Activated gamma-delta T cell (primary cell): ENCODE measurements at places on chromosomes 12 and 14.

DNA sequence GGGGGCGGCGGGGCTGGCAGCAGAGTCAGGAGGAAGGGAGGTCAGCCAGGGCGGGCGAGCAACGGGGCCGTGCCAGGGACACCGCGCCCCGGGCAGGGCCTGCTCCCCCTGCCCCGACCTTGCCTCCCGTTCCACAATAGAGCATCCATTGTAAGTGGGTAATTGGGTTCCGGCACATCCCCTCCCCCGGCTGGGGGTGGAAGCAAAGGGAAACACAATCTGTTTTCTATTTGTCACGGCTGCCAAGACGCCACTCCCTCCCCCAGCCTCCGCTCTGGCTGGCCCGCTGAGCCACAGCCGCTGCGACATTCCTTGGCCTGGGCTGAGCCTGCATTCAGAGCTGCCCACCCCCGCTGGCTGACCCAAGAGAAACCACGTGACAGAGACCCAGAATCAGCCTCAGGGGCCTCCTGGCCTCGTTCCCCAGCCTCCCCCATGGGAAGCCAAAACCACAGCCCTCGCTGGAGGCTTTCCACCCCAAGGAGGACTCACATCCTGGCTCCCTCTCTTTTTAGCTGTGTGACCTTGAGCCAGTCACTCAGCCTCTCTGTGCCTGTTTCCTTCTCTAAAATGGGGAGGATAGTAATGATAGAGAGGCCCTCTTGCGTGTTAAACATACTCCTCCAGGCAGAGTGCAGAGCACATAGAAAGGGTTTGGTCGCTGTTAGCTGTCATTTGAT lies 117.6 kb downstream of the SCARB1 start:
- DNase-seq = no peak

- DNase-seq = no peak
Observed at GRCh38 chr14:100612986-100613385, 25.8 kb upstream of the BEGAIN start.

- no peak for DNase-seq
Observed at GRCh38 chr12:77845831-77846230, 15.1 kb downstream of the NAV3 start.

DNA sequence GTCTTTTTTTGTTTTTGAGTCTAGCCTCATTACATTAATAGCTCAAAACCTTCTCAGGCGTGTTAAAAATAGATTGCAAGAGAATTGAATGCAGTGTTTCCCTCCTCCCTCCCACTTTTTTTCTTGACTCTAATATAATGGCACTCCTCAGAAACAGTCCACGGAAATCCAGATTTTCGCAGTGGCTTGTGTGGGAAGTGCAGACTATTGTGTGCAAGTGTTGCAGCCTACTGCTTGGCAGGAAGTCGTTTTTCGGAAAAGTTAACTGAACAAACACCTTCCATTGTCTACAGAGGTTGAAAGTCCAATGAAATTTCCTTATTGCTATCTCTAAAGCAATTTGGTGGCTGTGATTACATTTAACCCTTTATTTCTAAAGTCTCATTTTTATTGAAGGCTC lies 147.9 kb upstream of the E2F7 start:
- no peak for DNase-seq

GRCh38 chr14:92590176-92590575 lies 76.6 kb downstream of the RIN3 start:
- no peak for DNase-seq

GRCh38 chr12:91967590-91967989 lies 178.1 kb downstream of the BTG1 start:
- DNase-seq = no peak

DNA sequence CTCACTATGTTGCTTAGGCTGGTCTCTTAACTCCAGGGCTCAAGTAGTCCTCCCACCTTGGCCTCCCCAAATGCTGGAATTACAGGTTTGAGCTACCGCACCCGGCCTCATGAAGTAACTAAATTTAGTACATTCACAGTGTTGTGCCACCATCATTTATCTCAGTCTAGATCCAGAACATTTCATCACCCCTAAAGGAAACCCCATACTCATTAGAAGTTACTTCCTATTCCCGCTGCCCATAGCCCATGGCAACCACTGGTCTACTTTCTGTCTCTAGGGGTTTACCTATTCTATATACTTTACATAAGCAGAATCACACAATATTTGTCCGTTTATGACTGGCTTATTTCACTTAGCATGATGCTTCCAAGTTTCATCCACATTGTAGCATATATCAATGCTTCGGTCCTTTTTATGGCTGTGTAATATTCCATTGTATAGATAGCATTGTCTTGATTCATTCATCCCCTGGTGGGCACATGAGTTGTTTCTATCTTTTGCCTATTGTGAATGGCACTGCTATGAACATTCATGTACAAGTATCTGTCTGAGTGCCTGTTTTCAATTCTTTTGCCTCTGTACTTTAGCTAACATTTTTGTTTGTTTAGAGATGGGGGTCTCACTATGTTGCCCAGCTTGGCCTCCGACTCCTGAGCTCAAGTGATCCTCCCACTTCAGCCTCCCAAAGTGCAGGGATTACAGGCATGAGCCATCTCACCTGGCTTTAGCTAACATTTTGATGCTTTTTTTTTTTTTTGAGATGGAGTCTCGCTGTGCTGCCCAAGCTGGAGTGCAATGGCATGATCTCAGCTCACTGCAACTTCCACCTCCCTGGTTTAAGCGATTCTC lies 10.2 kb upstream of the SH2B3 start:
- no peak for DNase-seq

DNA sequence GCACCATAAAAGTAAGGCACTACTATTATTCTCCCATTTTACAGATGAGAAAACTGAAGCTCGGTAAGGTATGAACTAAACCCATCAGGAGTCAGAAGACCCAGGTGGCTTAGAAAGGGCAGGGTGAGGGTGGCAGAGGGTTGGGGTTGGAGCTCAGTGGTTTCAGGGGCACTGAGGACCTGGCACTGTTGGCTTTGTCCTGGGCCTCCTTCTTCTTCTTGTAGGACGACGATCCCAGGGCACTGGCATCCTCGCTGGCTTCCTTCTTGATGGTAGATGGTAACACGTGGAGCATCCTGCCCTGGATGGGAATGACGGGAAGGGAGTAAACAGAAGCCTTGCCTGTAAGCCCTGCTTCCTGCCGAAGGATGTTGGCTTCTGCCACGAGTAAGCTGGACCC lies 19.9 kb downstream of the RBM19 start:
- no peak for DNase-seq

DNA sequence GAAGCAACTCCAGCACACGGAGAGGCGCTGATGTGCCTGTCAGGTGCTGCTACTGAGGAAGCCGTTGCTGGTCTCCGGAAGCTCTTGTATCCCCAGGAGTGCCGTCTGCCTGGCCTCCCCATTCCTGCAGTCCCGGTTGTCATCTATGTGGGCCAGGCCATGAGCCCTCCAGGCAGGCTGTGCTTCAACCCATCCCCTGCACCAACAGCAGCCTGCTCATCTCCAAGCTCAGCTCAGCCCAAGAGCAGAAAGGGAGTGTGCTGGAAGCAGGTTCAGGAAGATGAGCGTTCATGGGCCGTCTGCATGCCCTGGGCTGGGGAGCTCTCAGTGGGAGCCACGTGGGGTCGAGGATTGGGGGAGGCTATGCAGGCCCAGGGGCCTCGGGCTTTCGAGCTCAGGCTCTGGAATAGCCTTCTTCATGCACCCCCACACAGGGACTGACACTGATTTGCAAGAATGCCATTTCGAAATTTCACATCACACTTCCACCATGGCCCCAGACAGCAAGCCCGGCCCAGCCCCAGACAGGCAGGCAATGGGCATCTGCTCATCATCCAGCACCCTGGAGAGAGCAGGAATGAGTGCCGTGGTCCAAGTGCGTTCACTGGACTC lies 164.5 kb downstream of the KIF26A start:
- no peak for DNase-seq

- DNase-seq = no peak
Observed at GRCh38 chr12:51126297-51126696, 42.9 kb upstream of the CSRNP2 start.

GRCh38 chr14:54483073-54483745 lies 5.6 kb downstream of the GMFB start:
- no peak for DNase-seq

- no peak for DNase-seq
Observed at GRCh38 chr14:23643533-23644194, 7.5 kb downstream of the DHRS2 start.

GRCh38 chr12:113422886-113423669 lies 898 bp downstream of the SDSL start:
- no peak for DNase-seq

DNA sequence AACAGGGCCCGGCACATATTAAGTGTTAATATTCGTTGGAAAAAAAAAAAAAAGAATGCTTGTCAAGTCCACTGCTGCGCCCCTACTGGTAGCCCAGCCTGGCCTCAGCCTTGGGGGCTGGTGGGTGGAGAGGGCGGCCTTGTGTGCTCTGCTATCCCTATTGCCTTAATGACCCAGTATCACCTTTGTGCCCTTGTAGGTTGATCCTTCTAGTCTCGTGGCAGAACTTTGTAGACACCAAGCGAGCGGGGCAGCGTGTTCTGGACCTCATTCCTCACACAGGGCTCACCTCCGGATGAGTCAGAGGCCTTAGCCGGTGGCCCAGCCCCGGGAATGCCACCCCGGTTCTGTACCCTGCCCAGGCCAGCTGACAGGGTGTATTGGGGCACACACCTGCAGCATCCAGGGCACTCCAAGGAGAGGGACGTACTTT lies 1.8 kb upstream of the RCOR1 start:
- no peak for DNase-seq

DNA sequence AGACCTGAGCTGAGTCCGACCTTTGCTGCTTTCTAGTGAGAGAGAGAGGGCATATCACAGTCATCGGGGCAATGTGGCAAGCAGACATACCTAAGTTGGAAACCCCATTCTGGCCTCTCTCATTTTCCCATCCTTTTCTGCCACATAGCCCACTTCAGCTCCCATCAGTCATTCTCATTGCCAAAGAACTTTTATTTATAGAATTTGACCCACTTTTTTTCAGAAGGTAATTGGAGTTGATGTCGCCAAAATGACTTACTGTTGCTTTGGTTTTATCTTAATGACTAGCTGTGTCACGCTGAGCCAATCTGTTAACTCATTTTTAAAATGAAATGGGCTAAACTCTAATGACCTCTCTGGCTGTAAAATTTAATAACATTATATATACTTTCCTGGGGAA lies 63.9 kb upstream of the RMST start:
- no peak for DNase-seq

DNA sequence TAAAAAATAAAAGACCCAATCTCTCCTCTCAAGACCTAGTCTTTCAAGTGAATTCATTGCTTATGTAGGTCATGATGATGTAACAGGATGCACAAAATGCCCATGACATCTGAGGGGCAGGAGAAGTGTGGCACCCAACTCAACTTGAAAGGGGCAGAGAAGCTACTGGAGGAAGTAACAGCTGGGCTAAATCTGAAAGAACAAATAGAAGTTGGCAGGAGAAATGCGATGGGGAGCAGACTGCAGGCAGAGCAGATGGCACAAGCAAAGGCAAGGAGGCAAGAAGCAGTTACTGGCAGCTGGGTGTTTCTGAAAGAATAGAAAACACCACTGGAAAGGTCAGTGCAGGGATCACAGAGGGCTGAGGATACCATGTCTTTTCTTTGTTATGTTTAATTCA lies 14.6 kb downstream of the SLC38A4 start:
- DNase-seq = no peak

DNA sequence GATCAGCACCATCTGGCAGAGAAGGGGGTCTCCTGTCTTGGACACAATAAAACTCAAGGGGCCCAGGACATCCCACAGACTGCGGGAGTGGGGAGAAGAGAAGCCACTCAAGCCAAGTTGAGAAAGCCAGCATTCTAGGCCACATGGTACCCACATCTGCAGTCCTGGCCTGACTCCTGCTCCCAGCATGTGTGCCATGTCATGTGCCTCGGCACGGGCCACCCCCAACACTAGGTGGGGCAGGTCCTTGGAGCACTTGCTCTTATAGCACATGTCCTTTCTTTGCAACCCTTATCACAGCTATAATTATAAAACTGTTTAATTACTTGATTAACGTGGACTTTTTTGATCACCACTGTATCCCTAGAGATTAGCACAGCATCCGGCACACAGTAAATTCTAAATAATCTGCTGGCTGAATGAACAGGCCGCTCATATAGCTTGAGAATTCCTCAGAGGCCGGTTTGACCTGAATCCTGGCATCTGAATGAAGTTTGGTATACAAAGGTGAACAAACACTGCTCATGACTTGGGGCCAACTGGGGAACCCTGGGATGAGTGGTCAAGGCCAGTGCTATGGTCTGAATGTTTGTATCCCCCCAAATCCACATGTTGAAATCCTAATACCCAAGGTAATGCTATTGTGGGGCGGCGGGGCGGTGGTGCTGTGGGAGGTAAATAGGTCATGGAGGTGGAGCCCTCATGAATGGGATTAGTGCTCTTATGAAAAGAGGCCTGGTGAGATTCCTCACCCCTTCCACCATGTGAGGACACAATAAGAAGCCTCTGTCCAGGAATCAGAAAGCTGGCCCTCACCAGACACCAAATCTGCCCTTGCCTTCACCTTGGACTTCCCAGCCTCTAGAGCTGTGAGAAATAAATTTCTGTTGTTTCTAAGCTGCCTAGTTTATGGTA lies 6.6 kb downstream of the NCKAP5L start:
- no peak for DNase-seq

DNA sequence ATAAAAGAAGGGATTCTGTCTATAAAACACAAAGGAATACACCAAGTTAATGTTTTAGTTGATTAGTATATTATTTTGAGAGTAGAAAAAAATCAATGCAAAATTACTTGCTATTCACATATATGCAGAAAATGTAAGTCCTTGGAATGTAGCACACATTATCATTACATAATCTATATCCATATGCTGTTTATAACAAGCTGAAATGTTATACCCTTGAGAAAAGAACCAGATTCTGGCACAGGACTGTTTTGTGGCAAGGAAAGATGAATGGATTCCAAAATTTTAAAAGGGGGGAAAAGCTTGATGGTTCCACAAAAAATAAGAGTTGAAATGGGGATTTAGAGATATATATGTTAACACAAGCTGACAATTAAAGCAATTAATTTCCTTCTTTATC lies 153.6 kb downstream of the MSRB3 start:
- no peak for DNase-seq

DNA sequence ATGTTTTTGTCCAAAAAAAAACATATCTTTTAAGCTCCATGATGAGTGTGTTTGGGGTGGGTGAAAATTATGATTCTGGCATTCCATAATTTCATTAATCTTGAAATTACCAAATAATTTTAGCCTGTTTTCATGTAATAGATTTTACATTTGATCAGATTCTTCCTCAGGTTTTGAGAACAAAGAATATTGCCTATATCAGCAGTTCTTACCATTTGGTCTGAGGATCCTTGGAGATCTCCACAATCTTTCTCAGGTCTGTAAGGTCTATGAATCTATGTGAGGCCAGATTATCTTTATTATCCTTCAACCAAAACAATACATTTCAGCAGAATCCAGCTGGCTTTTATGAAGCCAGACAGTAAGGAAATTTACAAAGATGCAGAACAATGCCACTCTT lies 373.3 kb upstream of the E2F7 start:
- DNase-seq = no peak

- DNase-seq = no peak
Observed at GRCh38 chr14:34668111-34668510, 38.2 kb upstream of the SNX6 start.
